RKO (cell line): ENCODE measurements at places on chromosomes 7 and 10.
A peak's percentile ranks its signal among the peaks of the same experiment; 100 is the strongest.

GRCh38 chr10:58667658-58668310 is 155.1 kb downstream of the BICC1 start:
- no peak for DNase-seq

DNA sequence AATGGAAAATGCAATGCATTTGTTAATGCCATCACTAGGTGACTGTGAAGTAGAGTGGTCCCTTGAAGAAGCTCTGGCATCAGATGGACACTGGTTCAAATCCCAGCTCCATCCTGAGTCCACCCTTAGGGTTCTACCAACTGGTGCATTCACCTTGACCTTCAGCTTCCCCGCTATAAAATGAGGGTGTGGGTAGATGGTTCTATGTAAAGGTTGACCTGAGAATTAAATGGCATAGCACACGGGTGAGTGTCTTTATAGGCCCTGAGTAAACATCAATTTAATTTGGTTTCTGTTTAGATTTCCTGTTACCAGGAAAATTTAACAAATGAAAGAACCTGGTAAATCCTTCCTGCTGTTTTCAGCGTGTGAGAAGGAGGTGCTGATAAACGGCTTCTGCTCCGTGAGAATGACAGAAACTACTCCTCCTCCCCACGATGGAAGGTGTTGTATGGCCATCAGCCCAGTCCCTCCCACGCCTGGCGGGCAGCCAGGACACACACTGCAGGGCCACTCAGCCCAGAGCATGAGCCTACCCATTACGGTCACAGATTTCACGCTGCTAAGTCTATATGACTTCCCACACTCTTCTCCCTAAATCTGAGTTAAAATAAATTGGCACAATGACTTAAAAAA is 210.1 kb downstream of the TNS3 start:
- DNase-seq = no peak

DNA sequence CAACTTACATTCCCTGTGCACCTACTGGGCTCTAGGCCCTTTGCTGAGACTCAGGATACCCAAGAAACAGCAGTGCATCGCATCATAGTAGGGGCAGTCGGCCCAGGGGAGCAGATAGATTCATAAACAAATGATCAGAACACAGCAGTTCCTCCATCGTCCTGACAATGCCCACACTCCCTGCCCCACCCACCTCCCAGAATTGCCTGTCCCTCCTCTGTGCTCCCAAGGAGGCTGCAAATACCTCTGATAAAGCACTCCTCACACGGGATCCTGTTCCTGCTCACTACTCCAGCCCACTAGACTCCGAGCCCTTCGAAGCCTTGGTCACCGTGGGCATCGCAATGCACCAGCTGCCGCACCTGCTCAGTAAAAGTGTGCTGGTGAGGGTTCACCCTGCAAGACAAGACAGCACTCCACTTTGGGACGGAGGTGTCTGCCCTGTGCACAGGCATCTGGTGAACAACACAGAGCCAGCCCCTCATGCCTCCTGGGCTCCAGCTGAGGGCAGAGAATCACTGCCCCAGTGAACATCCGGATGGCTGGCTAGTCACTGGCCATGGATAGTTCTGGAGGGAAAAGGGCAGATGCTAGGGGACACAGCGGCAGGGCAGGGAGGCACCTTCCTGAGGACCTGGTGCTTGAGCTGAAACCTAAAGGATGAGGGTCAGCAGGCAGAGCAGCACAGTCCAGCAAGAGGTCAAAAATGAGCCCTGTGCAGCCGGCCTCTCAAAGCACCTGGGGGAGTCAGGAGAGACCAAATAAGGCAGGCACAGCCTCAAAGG is 60.7 kb downstream of the TNS3 start:
- DNase-seq = no peak

- DNase-seq = no peak
Observed at GRCh38 chr10:78065611-78066010, 31.9 kb downstream of the RPS24 start.

DNA sequence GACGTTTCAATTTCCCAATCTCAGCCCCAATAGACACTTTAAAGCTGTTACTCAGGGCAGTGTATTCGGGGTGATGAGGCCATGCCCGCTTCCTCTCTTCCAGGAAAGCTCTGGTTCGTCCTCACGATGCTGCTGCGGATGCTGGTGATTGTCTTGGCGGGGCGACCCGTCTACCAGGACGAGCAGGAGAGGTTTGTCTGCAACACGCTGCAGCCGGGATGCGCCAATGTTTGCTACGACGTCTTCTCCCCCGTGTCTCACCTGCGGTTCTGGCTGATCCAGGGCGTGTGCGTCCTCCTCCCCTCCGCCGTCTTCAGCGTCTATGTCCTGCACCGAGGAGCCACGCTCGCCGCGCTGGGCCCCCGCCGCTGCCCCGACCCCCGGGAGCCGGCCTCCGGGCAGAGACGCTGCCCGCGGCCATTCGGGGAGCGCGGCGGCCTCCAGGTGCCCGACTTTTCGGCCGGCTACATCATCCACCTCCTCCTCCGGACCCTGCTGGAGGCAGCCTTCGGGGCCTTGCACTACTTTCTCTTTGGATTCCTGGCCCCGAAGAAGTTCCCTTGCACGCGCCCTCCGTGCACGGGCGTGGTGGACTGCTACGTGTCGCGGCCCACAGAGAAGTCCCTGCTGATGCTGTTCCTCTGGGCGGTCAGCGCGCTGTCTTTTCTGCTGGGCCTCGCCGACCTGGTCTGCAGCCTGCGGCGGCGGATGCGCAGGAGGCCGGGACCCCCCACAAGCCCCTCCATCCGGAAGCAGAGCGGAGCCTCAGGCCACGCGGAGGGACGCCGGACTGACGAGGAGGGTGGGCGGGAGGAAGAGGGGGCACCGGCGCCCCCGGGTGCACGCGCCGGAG is 2.6 kb downstream of the GJD4 start:
- DNase-seq = no peak

DNA sequence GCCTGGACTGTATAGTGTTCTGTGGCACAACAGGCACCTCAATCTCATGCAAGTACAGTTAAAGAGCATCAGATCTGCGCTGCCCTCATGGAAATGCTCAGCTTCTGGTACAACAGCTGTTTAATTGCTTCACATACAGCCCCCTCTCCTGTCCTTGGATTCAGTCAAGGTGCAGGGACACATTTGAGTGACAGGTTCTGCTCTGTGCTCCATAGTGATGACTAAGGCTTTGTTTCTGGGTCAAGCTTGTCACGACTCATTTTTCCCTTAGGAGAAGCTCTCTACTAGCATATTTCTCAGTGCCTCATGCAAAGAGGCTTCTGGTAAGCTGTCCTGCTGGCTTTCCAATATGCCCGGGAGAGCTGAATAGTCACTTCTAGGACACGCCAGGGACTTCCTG is 26.8 kb upstream of the MYO3A start:
- no peak for DNase-seq

- DNase-seq = no peak
Observed at GRCh38 chr10:78957471-78958039, 111.2 kb upstream of the ZMIZ1 start.

DNA sequence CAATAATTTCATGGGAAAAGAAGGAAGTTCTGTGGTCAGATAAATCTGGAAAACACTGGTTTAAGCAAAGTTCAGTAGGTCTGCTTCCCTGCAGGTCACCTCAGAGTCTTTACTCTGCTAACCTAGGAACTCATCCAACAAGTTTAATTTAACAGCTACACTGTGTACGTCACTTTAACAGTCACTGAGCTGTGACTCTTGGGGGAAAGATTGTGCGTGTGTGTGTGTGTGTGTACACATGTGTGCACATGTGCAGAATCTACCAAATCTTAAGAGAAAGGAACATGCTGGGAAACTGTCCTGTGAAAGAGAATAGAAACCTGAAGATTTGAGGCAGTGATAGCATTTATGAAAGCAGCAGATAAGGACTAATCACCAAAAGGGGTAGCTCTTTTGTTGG is 62.6 kb downstream of the IKZF1 start:
- DNase-seq = no peak

DNA sequence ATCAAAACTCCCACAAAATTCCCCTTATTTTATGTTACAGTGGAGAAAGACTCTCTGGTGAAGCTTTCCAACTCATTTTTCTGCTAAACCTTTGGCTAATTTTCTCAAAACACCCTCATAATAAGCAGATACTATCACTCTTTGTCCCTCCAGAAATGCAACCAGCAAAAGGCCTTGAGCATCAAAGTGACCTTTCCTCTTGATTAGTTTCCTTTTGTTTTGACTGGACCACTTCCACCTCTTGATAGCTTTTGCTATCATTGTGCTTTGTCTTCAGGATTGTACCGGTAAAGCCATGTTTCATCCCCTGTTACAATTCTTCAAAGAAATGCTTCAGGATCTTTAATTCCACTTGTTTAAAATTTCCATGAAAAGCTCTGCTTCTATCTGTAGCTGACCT is 115.1 kb upstream of the SLC13A1 start:
- DNase-seq = no peak

DNA sequence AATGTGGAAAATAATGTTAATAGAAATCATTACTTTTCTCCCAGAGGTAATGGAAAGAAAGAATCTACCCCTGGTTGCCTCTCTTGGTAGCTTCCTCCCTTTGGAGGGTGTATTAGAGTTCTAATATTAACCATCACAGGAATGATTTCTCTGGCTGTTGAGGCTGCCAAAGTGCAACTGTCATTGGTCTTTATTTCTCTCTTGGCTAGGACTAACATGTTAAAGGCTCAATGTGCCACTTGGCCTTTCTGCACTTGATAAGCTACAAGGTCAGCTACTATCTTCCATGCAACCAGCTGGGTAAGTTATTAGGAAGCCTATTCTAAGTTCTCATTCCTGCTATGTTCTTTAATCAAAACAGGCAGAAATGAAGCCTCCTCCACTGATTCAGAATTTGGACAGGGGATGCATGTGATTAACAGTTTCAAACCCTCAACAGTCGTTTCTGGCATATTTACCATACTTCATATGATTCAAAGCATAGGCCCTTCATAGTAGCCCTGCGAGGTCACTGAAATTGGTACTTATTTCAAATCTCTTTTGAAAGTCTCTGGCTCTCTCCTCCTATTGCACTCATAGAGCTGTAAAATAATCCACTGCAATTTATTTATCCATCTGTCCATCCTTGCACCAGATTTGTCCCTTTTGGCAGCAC is 645.0 kb downstream of the SORCS1 start:
- DNase-seq = no peak

DNA sequence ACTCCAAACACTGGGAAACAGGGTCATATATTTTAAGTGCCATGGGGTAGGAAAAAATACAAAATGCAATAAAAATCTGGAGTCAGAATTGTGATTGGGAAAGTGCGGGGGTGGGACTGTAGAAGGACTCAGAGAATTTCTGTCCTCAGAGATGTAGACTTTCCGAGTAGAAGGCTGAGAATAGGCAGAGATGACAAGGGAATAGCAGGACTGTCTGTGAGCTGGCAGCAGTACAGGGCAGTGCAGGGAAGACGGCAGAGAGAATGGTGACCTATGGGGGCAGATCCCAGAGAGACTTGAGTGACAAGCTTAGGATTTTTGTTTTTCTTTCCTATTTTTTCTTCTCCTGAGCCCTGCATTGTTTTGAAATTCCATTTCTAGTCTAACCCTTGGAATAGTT is 127.6 kb downstream of the SLC16A9 start:
- DNase-seq = no peak

DNA sequence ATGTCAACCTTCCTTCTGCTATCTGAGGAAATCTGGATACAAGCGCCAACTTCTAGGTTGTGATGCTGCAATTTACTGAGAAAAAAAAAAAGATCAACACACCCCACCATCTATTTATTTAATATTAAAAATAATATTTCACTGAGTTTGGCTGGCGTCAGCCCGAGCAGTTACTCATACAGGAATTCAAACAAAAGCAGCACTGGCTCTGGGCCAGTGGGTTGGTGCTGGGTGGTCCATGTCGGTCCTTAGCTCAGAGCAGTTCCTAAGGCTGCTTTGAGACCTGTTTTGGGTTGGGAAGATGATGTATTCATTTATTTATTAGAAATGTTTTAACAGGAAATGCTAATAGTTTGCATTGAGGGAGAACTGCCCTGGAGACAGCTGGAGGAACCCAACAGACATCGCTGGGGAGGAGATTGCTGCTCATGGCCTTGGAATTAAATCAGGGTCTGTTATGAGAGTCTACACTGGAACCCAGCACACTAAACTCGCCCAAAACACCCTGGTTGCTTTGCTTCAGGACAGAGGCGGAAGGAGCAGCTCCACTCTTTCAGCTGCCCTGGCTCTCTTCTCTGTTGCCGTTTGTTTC is 36.3 kb upstream of the GOT1 start:
- DNase-seq = no peak

GRCh38 chr10:73493781-73494180 is 2.0 kb downstream of the PPP3CB start:
- DNase-seq = peak; percentile 49

GRCh38 chr10:88110822-88111221 is 247.4 kb downstream of the PTEN start:
- no peak for DNase-seq

GRCh38 chr7:129889133-129889844 is 63.5 kb downstream of the UBE2H start:
- DNase-seq = no peak

DNA sequence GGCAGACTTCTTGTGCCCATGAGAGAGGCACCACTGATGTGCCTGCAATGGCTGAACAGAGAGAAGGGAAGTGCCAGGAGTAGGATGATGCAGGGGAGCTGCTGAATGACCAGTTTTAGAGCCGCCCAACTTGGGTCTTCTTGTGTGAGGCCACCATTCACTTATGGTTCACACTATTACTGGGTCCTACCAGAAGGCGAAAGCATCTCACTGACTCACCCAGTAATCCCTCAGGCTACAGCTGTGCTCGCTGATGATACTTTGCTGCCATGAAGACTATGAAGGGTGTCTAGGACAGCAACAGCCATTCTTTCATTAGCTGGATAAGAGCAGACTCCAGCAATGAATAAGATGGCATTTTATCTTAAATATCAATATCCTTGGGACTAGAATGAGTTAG is 47.6 kb downstream of the PLXNA4 start:
- no peak for DNase-seq

DNA sequence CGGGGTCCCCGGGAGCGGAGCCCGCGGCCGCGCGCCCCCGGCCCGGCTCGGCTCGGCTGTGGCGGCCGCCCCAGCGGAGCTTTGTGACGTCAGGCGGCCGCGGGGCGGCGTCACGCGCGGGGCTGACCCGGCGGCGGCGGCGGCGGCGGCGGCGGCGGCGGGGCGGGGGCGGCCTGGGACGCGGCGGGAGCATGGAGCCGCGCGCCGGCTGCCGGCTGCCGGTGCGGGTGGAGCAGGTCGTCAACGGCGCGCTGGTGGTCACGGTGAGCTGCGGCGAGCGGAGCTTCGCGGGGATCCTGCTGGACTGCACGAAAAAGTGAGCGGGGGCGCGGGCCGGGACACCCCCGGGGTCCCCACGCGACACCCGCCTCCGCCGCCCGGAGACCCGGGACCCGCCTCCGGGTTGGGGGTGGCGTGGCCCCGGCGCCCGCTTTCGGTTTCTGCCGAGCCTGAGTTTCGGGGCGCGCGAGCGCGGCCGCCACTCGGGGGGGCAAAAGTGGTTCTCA is at the start of gene PWWP2B:
TSS of gene PWWP2B (plus strand) at position 165 of the 506 bp plus-strand sequence. CDS start at position 192, 27 bp downstream.
- peak; percentile 46 for DNase-seq

- no peak for DNase-seq
Observed at GRCh38 chr10:101228153-101228965, 904 bp downstream of the LBX1 start.

DNA sequence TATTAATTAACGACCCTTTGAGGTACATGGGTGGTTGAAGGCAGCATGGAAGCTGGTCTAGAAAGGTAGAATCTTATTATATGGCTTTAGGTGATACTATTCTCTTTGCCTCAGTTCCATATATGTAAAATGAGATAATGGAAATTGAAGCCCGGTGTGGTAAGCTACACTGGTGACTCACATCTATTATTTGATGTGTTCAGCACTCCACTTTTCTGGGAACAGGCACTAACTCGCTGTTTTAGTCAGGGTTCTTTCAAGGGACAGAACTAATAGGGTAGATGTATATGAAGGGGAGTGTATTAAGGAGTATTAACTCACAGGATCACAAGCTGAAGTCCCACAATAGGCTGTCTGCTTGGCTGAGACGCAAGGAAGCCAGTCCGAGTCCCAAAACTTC is 4.4 kb upstream of the TRUB1 start:
- no peak for DNase-seq
